Dorsolateral prefrontal cortex (tissue), 122 donors: ENCODE measurements at places on chromosomes 5 and 9. TPM values are rescaled to one million over a fixed set of nuclear protein-coding genes. Genes with fewer than 3 reads are reported as not detected.

- DNase-seq, result no peak
Observed at GRCh38 chr9:79254900-79255650, 316.7 kb upstream of the TLE4 start.

DNA sequence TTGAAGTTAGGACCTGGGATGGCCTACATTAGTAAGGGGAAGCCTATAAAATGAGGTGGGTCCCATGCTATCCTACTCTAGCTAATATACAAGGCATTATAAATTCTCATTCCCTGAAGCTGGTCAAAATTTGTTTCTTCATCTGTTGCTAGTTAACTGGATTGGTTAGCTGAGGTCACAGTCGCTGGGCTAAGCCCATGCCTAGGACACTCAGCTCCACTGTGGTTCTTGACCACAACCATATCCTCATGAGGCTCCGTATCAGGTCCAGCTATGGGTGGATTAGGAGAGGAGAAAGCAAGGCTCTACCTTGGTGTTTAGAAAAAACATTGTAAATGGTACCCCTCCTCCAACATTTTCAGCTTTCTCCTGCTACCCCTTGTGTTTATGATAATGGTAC lies 52.8 kb upstream of the RAI14 start:
- no peak for DNase-seq

DNA sequence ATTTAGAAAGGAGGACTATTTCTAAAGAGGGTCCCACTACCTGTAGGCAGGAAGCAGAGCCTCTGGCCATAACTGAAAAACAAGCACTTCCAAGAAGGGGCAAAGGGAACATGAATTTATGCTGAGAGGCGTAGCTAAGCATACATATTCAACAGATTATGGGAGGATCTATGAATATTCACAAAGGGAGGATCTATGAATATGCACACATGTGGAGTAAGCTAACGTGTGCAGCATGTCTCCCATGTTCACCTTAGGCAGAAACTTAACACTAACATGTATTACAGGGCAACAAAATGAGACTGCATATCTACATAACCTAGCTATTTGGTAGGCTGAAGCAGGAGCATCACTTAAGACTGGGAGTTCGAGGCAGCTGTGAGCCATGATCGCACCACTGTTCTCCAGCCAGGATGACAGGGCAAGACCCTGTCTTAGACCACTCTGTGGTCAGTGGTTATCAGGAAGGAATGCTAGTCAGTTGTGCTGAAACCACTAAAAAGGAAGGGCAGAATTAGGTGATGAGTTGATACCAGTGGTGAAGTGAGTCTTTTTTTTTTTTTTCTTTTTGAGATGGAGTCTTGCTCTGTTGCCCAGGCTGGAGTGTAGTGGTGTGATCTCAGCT lies 20.8 kb downstream of the FXN start:
- no peak for DNase-seq

- no peak for DNase-seq
Observed at GRCh38 chr5:26148569-26149107, 889.7 kb downstream of the CDH9 start.

GRCh38 chr5:1834022-1834551 lies 32.9 kb downstream of the NDUFS6 start:
- DNase-seq, result no peak

GRCh38 chr5:2657151-2657550 lies 94.3 kb downstream of the IRX2 start:
- DNase-seq, result no peak

DNA sequence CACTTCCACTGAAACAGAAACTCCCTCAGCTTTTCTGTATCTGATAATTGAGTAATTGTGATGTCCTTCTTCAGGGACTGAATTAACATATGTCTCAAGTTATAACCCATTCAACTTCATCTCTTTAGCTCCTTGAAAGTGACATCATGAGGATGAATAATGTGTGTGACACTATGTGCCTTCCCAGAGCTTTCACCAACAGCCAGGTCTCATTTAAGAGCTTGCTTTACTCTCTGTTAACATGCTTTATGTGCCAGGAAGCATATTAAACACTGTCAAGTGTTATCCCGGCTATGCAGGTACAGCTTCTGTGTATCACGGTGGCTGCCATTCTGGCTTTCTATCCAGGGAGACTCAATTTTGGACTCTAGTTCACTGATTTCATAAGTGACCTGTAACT lies 799.9 kb downstream of the CDH12 start:
- no peak for DNase-seq

DNA sequence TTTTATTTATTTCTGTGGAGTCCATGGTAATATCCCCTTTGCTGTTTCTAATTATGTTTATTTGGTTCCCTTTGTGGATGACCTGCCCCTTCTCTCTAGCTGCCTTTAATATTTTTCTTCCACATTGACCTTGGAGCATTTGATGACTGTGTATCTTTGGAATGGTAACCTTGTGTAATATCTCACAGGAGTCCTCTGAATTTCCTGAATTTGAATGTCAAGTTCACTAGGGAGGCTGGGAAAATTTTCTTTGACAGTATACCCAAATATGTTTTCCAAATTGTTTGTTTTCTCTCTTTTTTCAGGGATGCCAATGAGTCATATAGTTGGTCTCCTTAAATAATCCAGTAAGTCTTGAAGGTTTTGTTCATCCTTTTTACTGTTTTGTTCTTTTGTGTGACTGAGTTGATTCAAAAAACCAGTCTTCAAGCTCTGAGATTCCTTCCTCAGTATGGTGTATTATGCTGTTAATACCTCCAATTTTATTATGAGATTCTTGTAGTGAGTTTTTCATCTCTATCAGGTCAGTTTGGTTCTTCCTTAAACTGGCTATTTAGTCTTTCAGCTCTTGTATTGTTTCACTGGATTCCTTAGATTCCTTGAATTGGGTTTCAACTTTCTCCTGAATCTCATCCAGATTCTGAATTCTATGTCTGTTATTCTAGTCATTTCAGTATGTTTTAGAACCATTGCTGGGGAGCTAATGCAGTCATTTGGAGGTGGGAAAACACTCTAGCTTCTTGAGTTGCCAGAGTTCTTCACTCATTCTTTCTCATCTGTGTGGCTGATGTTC lies 349.0 kb upstream of the TARS1 start:
- DNase-seq, result no peak

DNA sequence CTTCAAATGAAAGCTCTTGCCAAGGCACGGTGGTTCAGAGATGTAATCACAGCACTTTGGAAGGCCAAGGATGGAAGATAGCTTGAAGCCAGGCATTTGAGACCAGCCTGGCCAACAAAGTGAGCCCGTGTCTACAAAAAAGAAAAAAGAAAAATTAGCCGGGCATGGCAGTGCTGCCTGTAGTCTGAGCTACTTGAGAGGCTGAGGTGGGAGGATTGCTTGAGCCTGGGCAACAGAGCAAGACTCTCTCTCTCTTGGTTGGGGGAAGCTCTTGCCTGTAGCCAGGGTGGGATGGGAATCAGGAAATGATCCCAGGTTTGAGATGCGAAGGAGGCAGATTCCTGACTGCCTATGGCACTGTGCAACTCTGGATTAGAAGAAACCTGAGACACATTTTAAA lies 62.1 kb downstream of the IL6ST start:
- no peak for DNase-seq

- DNase-seq, result no peak
Observed at GRCh38 chr5:821504-821903, 29.3 kb downstream of the ZDHHC11 start.

GRCh38 chr5:141778206-141778605 lies 96.2 kb upstream of the ARAP3 start:
- peak; percentile 56 for DNase-seq

- no peak for DNase-seq
Observed at GRCh38 chr9:128643519-128644300, 12.9 kb downstream of the DYNC2I2 start.

DNA sequence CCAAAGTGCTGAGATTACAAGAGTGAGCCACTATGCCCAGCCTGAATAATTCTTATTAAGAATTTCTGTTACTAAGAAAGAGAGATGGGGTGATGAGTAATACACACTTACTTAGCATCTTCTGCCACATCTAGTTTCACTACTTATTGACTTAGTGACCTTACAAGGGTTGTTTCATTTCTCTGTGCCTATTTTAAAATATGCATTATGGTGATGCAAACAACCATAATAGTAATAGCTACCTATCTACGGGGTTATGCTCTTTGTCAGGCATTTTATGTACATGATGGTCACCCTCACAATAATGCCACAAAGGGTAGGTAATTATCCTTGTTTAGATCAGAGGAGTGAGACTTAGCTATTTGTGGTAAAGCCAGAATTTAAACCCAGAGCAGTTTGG lies 499.0 kb upstream of the SGCD start:
- no peak for DNase-seq

GRCh38 chr9:4886698-4887097 lies 94.0 kb downstream of the RCL1 start:
- no peak for DNase-seq

GRCh38 chr9:110180511-110181434 lies 27.2 kb downstream of the C9orf152 start:
- no peak for DNase-seq

- no peak for DNase-seq
Observed at GRCh38 chr5:119340597-119341218, 15.1 kb upstream of the TNFAIP8 start.

DNA sequence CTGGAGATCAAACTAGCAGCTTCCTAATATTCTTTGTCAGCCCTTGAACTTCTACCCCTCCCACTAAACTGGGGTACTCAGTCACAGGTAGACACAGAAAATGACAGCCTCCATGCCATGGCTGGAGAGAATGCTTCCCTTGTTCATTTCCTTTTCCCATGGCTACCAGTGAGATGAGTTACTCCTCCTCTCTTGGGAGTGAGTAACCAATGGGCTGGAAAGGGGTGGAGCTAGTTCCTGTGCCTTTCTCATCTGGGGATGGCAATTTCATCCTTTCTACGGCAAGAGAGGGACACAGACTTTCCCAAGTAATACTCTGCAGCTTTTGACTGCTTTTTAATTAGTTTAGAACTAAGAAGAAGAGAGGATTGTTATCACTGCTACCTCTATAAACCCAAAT lies 1045.6 kb upstream of the WWC1 start:
- no peak for DNase-seq

GRCh38 chr9:94720846-94721549 lies 5.5 kb upstream of the AOPEP start:
- DNase-seq, result no peak

DNA sequence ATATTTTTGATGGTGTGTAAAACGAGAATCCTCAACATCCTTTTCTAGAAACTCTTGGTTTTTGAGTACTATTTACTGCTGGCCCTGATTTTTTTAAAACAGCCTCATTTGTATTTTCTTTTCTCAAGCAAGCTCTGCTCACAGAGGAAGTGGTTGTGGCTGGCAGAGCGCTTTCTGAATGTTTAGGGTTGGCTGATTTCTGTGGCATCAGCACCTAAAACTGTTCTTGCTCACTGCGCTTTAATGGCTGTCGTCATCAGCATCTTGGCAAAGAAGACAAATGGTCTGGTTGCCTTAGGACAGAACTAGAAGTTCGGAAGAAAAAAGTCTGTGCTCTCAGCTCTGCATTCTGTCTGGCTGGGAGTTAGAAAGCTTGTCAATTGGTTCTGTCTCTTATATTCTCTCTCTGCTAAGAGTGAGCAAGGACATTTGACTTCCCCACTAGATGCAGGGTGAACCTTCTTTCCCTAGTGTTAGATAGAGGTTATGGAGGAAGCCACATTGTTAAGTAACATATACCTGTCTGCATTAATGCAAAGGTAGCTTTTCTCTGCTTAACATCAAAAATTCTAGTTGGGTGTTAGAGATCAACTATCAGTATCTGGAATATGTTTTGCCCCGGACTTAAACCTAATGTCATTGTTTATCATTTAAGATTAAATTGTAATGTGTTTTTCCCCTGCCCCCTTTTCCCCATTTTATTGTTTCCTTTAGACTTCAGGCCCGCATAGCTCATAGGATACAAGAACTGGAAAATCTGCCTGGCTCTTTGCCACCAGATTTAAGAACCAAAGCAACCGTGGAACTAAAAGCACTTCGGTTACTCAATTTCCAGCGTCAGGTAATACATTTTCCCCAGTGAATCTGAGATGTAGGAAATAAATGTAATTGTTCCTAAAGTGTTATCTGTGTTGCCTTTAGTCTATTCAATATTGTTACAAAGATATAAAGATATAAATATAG lies 39.0 kb downstream of the SMARCA2 start:
- peak; percentile 36 for DNase-seq

DNA sequence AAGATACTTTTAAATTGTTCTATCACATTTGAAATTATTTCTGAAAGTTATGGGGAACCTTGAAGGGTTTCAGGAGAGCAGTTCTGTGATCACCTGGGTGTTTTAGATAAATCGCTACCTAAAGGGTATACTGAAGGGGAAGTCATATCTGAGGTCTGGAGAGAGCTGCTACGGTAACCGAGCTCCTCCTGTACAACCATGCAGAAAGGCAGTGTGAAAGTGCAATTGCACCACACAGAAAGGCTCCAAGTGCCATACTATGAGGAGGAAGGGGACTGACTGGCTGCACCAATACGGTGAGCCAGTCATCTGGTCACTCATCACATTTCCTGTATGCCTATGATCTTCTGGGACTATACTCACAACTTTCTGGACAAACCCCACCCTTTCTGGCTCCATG lies 241.4 kb upstream of the SLC24A2 start:
- DNase-seq, result no peak

GRCh38 chr5:135343413-135343812 lies 55.6 kb downstream of the MACROH2A1 start:
- no peak for DNase-seq

Gene RGS7BP
- 89.2 TPM for total RNA-seq

Gene TEK
- total RNA-seq, result 13.9 TPM

Gene DDX4
- 1.6 TPM for total RNA-seq

Gene POC5
- total RNA-seq, result 19.8 TPM

Gene TSSK1B
- total RNA-seq, result not detected

Gene P4HA2
- total RNA-seq, result 23.9 TPM

Gene HSPA9
- total RNA-seq, result 220 TPM

Gene BTNL3
- total RNA-seq, result not detected

Gene CCDC127
- total RNA-seq, result 8.6 TPM

Gene PTCD2
- 15.3 TPM for total RNA-seq

Gene PAEP
- total RNA-seq, result not detected
